ENCODE measurements at places on chromosomes 2 and 18.

DNA sequence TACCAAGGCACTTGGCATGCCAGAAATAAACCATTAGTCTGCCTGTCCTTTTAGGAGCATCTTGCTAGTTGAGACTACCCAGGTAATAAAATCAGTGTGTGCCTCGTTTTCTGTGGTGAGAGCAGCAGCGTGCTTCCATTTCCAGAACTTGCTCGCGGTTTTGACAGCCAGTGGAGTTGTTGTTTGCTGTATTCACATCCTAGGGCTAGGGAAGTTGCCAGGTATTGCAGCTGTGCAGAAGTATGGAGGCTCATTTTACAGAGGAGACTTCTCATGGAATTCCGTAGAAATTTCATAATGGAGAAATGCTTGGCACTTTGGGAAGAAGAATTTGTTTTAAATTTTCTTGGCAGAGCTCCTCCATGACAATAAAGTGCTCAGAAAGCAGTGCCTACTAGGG lies 1355.1 kb upstream of the ZEB2 start:
- no peaks in the 10 kb centered on the region for H3K27me3 ChIP-seq
- no peaks in the 10 kb centered on the region for H3K36me3 ChIP-seq
- H3K27ac ChIP-seq: no peak overlapping the region
- H3K4me1 ChIP-seq: no peaks in the 10 kb centered on the region
- no peak for DNase-seq

- H3K4me1 ChIP-seq: peaks cover 24% of the 10 kb centered on the region
- H3K36me3 ChIP-seq: no peaks in the 10 kb centered on the region
- H3K27ac ChIP-seq: no peak overlapping the region
These were observed 152.5 kb upstream of the POU3F3 start for GRCh38 chr2:104701411-104701911.

DNA sequence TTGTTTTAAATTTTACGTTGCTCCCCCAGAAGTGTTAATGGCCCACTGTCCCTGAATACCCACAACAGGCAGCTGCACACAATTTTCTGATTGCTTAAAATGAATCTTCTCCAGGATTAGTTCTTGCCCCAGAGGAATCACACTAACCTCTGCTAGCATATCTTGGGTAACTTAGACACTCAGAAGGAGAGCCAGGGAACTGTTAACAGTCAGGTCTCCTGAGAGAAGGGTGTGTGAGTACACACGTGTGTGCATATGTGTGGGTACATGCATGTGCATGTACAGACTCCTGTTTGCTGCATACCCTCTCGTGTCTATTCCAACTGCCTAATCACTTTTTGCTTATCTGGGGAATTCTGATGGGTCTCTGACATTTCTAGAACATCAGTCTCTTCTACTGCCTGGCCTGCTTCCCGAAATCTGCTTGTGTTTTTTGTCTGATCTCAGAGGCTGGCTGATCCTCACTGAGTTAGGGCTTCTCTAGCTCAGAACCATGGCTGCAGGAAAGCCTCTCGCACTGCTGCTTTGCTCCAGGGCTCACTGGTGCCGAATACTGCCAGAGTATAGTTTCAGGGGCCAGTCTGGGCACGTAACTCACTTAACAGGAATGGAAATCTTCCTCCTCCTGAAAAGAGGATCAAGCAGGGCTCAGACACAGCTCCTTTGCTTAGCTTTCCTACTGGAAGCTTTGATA lies 62.8 kb downstream of the PRELID3A start:
- peaks cover 6% of the 10 kb centered on the region for H3K4me1 ChIP-seq
- peaks cover 5% of the 10 kb centered on the region for H3K36me3 ChIP-seq
- H3K27me3 ChIP-seq: no peaks in the 10 kb centered on the region
- DNase-seq: no peak
- H3K4me3 ChIP-seq: no peak overlapping the region

DNA sequence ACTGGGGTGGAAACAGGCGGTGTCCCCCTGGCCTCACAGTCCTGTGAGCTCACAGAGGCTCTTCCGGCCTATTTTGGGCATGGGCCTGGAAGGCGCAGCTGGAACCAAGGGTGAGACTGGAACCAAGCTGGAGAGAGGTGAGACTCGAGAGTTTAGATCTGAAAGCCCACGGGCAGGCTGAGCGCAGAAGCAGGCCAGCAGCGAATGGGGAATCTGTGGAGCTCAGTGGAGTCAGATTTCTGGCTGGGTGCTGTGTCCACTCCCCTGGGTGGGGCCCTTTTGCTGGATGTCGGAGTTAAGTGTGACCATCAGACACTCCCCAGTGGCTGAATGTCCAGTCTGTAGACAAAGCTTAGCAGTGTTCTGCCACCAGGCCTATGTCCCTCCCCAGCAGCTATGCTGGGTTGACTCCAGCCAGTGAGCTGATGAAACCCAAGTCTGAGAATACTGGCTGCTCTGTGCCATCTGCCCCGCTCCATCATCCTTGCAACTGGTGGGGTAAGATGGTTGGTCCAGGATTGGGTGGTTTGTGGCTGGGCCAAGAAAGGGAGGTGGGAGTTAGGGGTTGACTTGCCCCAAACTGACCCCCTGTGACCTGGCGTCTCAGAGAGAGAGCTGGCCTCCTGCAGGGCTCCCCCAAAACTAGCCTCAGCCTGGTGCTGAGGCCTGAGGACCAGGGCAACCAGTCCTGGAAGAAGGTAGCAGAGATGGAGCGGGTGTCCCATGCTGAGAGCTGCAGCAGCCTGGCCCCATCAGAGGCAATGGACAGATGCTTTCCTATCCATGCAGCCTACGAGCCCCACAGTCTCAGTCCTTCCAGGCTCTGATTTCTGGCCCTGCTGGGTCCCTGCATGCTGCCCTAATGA lies 34.4 kb downstream of the CYP26B1 start:
- no peak overlapping the region for H3K27ac ChIP-seq
- H3K4me3 ChIP-seq: no peak overlapping the region
- peaks cover 8% of the 10 kb centered on the region for H3K4me1 ChIP-seq
- peak; percentile 65 for DNase-seq

DNA sequence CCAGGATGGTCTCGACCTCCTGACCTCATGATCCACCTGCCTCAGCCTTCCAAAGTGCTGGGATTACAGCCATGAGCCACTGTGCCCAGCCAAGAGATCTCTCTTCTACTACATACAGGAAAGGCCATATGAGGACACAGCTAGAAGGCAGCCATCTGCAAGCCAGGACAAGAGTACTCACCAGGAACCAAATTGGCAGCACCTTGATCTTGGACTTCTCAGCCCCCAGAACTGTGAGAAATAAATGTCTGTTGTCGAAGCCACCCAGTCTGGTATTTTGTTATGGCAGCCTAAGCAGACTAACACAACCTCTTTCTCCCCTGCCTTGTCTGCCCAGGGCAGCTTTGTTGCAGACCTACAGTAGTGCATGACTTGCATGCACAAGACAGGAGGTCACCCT lies 211.3 kb upstream of the HAAO start:
- H3K4me3 ChIP-seq: no peak overlapping the region
- no peaks in the 10 kb centered on the region for H3K27me3 ChIP-seq
- peaks cover 40% of the 10 kb centered on the region for H3K4me1 ChIP-seq
- no peak for DNase-seq

DNA sequence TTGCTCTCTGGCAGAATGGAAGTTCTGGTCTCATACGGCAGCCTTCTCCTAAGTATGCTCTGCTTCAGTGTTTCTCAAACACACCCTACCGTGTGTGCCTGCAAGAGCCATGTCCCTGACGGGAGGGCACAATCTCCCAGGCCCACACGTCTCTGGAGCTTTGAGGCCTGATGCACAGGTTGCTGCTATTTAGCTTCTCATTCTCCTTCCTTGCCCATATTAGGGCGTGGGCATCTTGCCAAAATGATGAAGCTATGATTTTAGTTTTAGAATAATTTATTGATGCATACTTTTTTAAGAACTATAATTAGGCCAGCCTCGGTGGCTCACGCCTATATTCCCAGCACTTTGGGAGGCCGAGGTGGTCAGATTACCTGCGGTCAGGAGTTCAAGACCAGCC lies 107.9 kb downstream of the RNF144A start:
- H3K27me3 ChIP-seq: no peaks in the 10 kb centered on the region
- DNase-seq: no peak
- H3K4me3 ChIP-seq: no peak overlapping the region

- peak overlapping the region; percentile 5 for H3K4me3 ChIP-seq
- H3K27ac ChIP-seq: no peak overlapping the region
- peaks cover 65% of the 10 kb centered on the region for H3K27me3 ChIP-seq
These were observed 2.4 kb downstream of the FTCDNL1 start for GRCh38 chr2:199848389-199849130.

GRCh38 chr18:54849683-54850082 lies 21.4 kb downstream of the RAB27B start:
- H3K27me3 ChIP-seq: no peaks in the 10 kb centered on the region
- H3K36me3 ChIP-seq: no peaks in the 10 kb centered on the region
- no peak overlapping the region for H3K4me3 ChIP-seq

GRCh38 chr2:126849991-126850535 lies 48.6 kb upstream of the TEX51 start:
- DNase-seq: peak; percentile 48
- H3K36me3 ChIP-seq: no peaks in the 10 kb centered on the region
- H3K4me3 ChIP-seq: no peak overlapping the region
- H3K4me1 ChIP-seq: no peaks in the 10 kb centered on the region

DNA sequence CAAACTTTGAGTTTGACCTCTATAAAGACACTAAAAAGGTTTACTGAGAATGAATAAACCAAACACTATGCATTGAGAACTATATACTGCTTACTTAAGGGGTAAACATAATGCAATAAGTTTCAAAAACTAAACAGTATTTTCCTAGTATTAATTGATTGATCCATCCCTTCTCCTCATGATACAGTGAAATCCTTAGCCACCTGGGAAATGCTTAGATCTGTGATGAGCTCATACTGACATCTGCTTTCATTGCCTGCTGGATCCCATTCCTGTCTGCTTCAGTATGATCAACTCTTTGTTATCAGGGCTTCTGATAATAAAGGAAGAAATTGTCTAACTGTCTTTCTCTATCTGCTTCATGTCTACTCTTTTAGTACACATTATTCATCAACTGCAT lies 74.9 kb upstream of the UBE2E3 start:
- H3K4me3 ChIP-seq: no peak overlapping the region
- H3K27ac ChIP-seq: no peak overlapping the region
- DNase-seq: no peak
- H3K36me3 ChIP-seq: no peaks in the 10 kb centered on the region
- no peaks in the 10 kb centered on the region for H3K4me1 ChIP-seq

Data from type B pancreatic cell (in vitro differentiated cells).